ENCODE measurements at places on chromosomes 7 and 10. TPM values are rescaled to one million over a fixed set of nuclear protein-coding genes. Genes with fewer than 3 reads are reported as not detected.

GRCh38 chr10:110358869-110359629, 54.3 kb upstream of the SMNDC1 start:
- DNase-seq, result no peak

DNA sequence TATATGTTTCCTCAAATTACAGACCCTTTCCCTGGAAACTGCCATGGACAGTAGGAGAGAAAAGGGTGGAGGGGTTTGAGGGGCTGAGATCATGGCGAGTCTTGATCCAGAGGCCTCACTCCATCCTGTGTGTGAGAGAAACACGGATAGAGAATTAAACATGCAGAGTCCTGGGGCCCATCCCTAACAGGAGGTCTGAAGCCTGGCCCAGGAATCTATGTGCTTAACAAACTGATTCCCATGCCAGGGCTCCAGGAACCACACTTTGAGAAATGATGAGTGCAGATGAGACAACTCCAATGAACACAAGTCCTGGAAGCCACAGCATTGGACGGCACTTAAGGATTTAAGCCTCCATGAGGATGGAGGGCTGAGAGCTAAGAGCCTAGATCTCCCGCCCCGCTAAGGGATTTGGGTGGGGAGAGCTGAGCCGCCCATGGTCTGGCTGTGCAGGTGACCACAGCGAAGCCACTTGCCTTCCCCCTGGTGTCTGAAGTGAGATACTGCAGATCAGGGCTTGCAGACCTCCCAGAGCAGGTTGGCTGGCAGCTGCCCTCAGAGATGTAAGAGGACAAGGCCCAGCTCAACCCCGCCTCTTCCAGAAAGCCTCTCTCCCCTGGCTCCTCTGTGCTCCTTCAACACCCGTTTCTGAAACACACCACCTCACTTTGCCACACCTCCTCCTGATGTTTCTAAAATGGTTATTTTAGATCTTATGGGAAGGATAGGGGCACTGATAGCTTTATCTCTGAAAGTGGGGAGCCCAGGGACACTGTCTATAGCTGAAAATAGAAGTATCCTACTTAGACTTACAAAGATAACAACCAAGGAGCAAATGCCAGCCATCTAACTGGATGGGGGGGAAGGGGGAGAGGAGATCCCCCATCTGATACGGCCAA, 24.8 kb upstream of the EIF5AL1 start:
- peak; percentile 41 for DNase-seq

- no peak for DNase-seq
Observed at GRCh38 chr7:10734595-10734994, 239.1 kb upstream of the PHF14 start.

HTRA1 gene
- 31.9 TPM for polyA plus RNA-seq

CPEB3 gene
- 4.9 TPM for polyA plus RNA-seq

GRCh38 chr7:138542183-138542582, 82.1 kb downstream of the TRIM24 start:
- DNase-seq, result no peak

GRCh38 chr7:80348223-80348622, 163.6 kb downstream of the GNAT3 start:
- no peak for DNase-seq

All from heart right ventricle (tissue), 16 donors.